ENCODE measurements at places on chromosomes 5 and 9. TPM values are rescaled to one million over a fixed set of nuclear protein-coding genes. Genes with fewer than 3 reads are reported as not detected.

- H3K27ac ChIP-seq = no peak overlapping the region
- H3K4me3 ChIP-seq = no peak overlapping the region
- no peaks in the 10 kb centered on the region for H3K4me1 ChIP-seq
- no peaks in the 10 kb centered on the region for H3K27me3 ChIP-seq
Measured at GRCh38 chr9:36914212-36914577, 119.9 kb downstream of the PAX5 start.

- H3K27ac ChIP-seq = no peak overlapping the region
- no peaks in the 10 kb centered on the region for H3K27me3 ChIP-seq
- H3K36me3 ChIP-seq = no peaks in the 10 kb centered on the region
- H3K4me1 ChIP-seq = no peaks in the 10 kb centered on the region
- no peak overlapping the region for H3K4me3 ChIP-seq
- DNase-seq = no peak
Measured at GRCh38 chr9:112462855-112463254, 23.8 kb upstream of the KIAA1958 start.

- no peaks in the 10 kb centered on the region for H3K27me3 ChIP-seq
- DNase-seq = no peak
- H3K27ac ChIP-seq = no peak overlapping the region
- H3K36me3 ChIP-seq = no peaks in the 10 kb centered on the region
- no peaks in the 10 kb centered on the region for H3K4me1 ChIP-seq
Measured at GRCh38 chr9:83285445-83286225, 222.7 kb upstream of the RASEF start.

DNA sequence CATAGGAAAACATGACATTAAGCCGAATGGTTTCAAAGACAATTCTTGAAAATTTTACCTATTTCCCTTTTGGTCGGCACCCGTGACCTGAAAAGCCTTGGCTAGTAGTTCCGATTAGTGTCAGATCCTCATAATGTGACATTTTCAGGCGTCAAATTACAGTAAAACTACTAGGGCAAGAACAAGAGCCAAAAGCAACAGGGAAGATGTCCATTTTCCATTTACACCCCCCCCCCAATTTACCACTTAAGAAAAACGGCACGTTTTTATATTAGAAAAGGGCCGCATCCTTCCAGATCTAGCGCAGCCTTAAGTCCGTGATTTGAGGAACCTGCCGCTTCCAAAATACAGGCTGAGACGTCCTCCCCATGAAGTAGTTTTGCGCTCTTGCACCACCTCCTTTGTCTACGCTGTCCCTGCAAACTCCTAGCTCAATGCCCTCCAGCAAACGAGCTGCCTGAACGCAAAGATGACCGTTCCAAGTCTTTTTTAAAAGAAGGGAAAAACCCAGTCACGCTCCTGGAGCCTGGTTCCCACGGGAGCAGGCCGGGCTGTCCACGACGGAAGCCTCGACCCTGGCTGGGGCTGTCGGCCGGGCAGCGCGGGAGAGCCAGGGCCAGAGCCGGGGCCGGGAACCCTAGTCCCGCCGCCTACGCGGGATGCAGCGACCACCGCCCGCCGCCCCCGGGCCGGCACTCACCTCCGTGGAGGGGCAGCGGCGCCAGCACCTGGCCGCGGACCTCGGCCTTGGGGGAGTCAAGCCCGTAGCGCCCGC lies 616 bp downstream of the RNF130 start:
- peak overlapping the region; percentile 95 for H3K27ac ChIP-seq
- H3K27me3 ChIP-seq = no peaks in the 10 kb centered on the region
- no peaks in the 10 kb centered on the region for H3K4me1 ChIP-seq
- H3K36me3 ChIP-seq = no peaks in the 10 kb centered on the region
- peak overlapping the region; percentile 62 for H3K4me3 ChIP-seq
- peak; percentile 30 for DNase-seq

- H3K27me3 ChIP-seq = no peaks in the 10 kb centered on the region
- no peaks in the 10 kb centered on the region for H3K36me3 ChIP-seq
- H3K4me1 ChIP-seq = no peaks in the 10 kb centered on the region
- no peak for DNase-seq
- peak overlapping the region; percentile 4 for H3K4me3 ChIP-seq
Measured at GRCh38 chr5:141101059-141101458, 786 bp downstream of the PCDHB3 start.

GRCh38 chr5:125455041-125455440 lies 708.6 kb upstream of the ZNF608 start:
- H3K36me3 ChIP-seq = no peaks in the 10 kb centered on the region
- no peaks in the 10 kb centered on the region for H3K4me1 ChIP-seq

GRCh38 chr5:126370796-126371718 lies 52.2 kb upstream of the GRAMD2B start:
- peak overlapping the region; percentile 78 for H3K27ac ChIP-seq
- no peak for DNase-seq

DNA sequence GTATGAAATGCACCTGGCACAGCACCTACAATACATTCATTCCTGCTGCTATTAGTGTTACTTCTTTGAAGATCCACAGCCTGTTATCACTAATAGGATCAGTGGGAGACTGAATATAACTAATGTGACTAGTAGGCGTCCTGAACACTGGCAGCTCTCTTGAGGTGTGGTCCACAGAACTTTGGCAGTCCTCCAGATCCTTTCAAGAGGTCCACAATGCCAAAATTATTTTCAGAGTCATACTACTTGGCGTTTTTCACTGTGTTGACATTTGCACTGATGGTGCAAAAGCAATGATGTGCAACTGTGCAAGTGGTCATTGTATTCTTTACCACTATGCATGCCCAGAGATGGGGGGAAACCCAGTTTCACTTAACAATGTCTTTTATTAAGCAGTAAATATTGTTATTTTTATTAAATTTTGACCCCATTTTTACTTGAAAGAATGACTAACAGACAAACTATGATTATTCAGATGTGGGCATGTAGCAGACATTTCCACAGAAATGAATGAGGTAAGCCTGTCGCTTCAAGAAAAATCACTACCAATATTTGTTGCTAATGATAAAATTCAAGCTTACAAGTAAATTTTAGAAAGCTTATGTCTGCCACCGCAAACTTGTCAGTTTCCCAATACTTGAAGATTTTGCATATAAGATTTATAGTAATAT lies 48.9 kb downstream of the ADRB2 start:
- no peaks in the 10 kb centered on the region for H3K4me1 ChIP-seq
- H3K4me3 ChIP-seq = no peak overlapping the region
- peak; percentile 20 for DNase-seq
- no peak overlapping the region for H3K27ac ChIP-seq

DNA sequence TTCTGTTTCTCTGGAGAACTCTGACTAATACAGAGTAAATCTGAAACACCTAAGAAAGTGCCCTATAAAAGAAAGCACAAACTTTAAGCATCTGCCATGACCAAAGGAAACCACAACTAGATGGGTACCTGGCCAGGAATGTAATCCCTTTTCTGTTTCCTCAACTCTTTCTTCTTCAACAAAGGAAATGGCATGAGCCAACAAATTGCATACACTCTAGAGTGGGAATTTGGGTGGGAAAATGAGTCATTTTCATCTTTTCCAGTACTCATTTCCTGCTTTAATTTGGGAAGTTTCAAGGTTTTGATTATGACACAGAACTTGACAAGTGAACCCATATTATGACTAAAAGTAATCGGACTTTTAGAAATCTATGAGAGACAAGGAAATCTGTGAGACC lies 349.2 kb upstream of the RORB start:
- H3K27ac ChIP-seq = no peak overlapping the region
- no peaks in the 10 kb centered on the region for H3K27me3 ChIP-seq
- no peak overlapping the region for H3K4me3 ChIP-seq
- H3K36me3 ChIP-seq = no peaks in the 10 kb centered on the region
- no peaks in the 10 kb centered on the region for H3K4me1 ChIP-seq

DNA sequence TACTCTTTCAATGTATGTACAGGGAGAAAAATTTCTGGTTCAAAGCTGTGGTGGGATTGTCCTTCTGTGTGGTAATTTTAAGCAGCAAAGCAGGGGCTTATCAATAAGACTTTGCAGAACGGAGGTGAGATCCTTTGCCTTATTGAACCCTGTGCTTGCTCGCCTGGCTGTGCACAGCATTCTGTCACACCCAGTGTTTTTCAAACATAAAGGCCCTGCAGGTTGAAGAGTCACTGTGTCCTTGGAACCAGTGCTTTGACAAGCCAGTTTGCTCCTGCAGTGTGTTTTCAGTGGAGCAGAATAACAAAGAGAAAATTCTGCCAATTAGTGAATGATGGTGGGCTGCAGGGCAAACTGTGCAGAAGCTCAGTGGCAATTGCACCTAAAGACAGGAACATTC lies 236.7 kb upstream of the PCSK5 start:
- DNase-seq = no peak
- H3K4me1 ChIP-seq = no peaks in the 10 kb centered on the region
- H3K4me3 ChIP-seq = no peak overlapping the region
- no peaks in the 10 kb centered on the region for H3K36me3 ChIP-seq
- H3K27ac ChIP-seq = no peak overlapping the region

DNA sequence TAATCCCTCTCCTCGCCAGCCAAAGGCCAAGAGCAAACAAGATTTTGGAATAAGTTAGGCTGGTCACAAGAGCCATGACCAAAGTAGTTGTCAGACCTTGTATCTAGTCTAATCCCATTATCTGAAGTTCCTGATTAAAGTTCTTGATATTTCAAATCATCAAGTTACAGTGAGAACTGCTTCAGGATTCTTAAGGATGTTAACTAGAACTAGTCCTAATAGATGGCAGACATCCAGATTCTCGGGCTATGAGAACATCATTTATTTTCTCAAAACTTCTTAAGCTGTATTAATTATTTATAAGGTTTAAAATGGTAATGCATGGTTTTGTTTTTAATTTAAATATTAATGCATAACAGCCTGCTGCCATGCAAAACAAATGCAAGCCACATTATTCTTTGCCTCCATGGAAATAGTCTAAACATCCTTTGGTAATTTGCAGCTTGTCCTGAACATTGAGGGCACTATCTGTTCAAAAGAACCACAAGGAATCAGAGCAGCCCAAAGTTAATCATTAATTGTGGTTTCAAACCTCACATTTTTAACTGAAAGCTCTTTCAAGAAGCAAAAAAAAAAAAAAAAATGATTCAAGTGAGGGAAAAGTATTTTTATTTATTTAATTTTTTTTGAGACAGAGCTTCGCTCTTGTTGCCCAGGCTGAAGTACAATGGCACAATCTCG lies 95.1 kb downstream of the TTC39B start:
- H3K4me1 ChIP-seq = no peaks in the 10 kb centered on the region
- DNase-seq = no peak
- peak overlapping the region; percentile 28 for H3K27ac ChIP-seq
- no peaks in the 10 kb centered on the region for H3K27me3 ChIP-seq
- H3K36me3 ChIP-seq = no peaks in the 10 kb centered on the region

DNA sequence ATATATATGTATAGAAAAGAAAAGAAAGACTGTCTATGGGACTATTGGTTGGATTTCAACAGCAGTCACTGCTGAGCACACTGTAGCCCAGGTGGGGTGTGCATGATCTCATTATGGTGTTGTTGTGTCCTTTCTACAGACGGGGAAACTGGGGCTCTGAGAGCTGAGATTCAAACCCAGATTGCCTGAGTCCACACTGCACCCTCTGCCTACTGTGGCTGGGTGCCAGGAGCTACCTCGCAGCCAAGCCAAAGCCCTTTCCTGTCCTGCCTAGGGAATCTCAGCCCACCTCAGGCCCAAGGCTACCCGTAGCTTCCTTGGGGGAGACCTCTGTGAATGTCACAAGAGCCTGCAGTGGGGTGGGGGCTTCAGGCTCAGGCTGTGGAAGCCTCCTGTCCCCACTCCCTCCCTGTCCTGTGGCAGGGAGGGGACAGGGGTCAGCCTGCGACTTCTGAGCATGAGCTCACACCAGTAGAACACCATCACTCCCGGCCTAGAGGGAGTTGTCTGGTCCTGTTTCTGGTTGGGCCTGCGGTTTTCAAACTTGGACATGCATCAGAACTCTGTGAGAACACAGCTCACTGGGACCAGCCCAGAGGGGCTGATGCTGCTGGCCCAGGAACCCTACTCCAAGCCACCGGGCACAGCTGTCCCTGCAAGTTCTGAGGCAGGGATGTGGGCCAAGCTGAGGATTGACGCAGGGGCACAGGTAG lies 7.9 kb upstream of the NINJ1 start:
- no peak for DNase-seq
- H3K27me3 ChIP-seq = no peaks in the 10 kb centered on the region
- H3K4me3 ChIP-seq = no peak overlapping the region
- no peak overlapping the region for H3K27ac ChIP-seq
- H3K4me1 ChIP-seq = no peaks in the 10 kb centered on the region

DNA sequence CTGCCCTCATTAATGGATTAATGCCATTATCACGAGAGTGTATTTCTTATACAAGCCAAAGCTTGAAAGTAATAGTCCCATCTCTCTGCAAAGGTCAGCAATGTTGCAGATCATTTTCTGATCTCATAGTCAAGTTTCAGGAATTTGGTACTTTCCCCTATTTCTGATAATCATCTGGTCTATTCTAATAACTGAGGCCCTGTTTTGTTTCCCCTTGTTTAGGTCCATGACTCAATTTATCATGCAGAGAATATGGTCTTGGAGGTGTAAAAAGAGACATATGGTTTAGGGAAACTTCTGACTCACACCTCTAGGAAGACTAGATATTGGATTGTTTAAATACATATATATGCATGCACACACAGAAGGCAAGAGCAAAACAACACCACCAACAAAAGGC lies 339.3 kb upstream of the NUDT12 start:
- H3K4me3 ChIP-seq = no peak overlapping the region
- H3K4me1 ChIP-seq = no peaks in the 10 kb centered on the region
- no peak for DNase-seq
- no peaks in the 10 kb centered on the region for H3K27me3 ChIP-seq

- no peaks in the 10 kb centered on the region for H3K36me3 ChIP-seq
- H3K27me3 ChIP-seq = no peaks in the 10 kb centered on the region
- H3K4me3 ChIP-seq = no peak overlapping the region
- no peaks in the 10 kb centered on the region for H3K4me1 ChIP-seq
- no peak overlapping the region for H3K27ac ChIP-seq
Measured at GRCh38 chr9:38181232-38181631, 112.2 kb upstream of the SHB start.

DNA sequence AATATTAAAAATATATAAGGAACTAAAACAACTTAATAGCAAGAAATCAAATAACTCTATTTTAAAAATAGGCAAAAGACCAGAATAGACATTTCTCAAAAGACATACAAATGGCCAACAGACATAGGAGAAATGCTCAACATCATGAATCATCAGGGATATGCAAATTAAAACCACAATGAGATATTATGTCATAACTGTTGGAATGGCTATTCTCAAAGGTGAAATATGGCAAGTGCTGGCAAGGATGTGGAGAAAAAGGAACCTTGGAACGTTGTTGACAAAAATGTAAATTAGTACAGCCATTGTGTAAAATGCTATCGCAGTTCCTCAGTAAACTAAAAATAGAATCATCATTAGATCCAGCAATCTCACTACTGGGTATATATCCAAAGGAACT lies 468.5 kb downstream of the NFIB start:
- H3K27me3 ChIP-seq = no peaks in the 10 kb centered on the region
- DNase-seq = no peak
- H3K27ac ChIP-seq = no peak overlapping the region
- H3K4me1 ChIP-seq = no peaks in the 10 kb centered on the region

The ANKRD20A1 gene
- 3.3 TPM for total RNA-seq

The MARCHF3 gene
- 8.8 TPM for total RNA-seq

The LCN9 gene
- not detected for total RNA-seq

The ERP44 gene
- 16.7 TPM for total RNA-seq

The GZMA gene
- total RNA-seq = not detected

The KCNMB1 gene
- total RNA-seq = 42.6 TPM

The GMCL2 gene
- not detected for total RNA-seq
